ENCODE measurements at places on chromosomes 11 and 22. TPM values are rescaled to one million over a fixed set of nuclear protein-coding genes. Genes with fewer than 3 reads are reported as not detected.

KCNQ1OT1 gene
- polyA plus RNA-seq = 0.75 TPM

NRGN gene
- 3.5 TPM for polyA plus RNA-seq

ZP1 gene
- polyA plus RNA-seq = 0.23 TPM

ACRV1 gene
- 0.33 TPM for polyA plus RNA-seq

PGA5 gene
- not detected for polyA plus RNA-seq

ABCC8 gene
- 2.3 TPM for polyA plus RNA-seq

LSP1 gene
- polyA plus RNA-seq = 29.4 TPM

KRTAP5-2 gene
- not detected for polyA plus RNA-seq

Measured in muscle of back (tissue), 13 donors.